ENCODE measurements at places on chromosomes 1 and 21. TPM values are rescaled to one million over a fixed set of nuclear protein-coding genes. Genes with fewer than 3 reads are reported as not detected.

- no peak for DNase-seq
These were observed 355.2 kb downstream of the NTNG1 start for GRCh38 chr1:107496002-107496401.

DNA sequence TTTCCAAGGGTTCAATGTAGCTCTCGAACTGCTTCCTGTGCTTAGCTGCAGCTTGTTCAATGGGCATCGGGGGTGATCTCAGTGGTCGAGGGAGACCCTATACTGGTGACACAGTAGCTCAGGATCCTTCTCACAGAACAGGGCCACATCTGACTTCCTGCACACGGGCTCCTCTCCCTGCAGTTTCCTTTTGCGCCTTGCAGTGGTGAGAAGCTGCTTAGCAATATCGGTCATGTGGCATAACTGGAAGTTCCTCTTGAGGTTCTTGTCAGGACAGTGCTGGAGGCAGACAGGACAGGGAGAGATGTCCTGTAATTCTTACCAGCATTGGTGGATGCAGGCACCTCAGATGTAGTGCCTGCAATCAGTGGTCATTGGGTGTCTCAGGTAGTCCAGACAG, 140.5 kb upstream of the MAP1LC3C start:
- no peak for DNase-seq

- DNase-seq: no peak
These were observed 20.7 kb upstream of the MFSD2A start for GRCh38 chr1:39933956-39934941.

DNA sequence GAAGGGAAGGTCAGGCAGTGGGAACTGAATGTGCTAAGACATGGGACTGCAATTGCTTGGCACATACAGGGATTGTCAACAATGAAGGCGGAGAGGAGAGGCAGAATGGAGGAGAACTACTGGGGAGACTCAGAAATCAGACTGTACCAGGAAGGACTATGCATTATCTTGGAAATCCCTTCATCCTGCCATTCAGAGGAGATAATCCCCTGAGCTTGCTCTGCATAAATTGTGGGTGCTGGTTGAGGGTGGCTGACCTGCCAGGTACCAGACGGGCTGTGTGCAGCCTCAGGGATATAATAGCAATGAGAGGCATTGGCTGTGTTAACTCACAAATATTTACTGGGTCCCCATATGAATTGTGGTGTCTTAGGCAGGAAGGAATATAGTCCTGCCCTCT, 5.0 kb upstream of the TRABD2B start:
- DNase-seq: no peak

DNA sequence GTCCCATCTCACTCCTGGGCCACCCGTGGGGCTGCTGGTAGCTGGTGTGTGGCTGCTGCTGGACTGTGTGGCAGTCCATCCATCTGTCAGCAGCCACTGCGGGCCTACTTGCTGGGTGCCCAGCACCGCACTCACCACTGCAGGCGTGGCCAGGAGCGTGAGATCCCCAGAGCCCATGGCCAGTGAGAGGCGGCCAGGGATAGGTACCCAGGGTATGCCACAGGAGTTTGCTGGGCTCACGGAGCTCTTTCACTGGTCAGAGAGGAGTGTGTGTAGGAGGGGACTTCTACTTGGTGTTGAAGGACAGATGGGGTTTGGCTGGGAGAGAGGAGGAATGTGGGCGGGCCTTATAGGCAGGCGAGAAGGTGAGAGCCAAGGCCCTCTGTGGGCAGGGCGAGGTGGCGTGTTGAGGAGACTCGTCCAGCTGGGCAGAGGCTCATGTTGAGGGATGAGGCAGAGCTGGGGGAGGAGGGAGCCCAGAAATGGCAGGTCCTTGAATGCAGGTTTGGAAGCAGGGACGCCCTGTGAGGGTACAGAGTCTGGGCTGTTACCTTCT, 15.0 kb downstream of the QSOX1 start:
- DNase-seq: no peak

GRCh38 chr1:156641761-156642264, at the start of gene BCAN:
Gene BCAN (plus strand): TSS chr1:156642117. CDS start chr1:156646055, 3,938 bp downstream.
- DNase-seq: no peak

Gene BLACAT1
- polyA plus RNA-seq: 3.7 TPM
